ENCODE measurements at places on chromosomes 6 and 20.

- DNase-seq: no peak
These were observed 2.1 kb upstream of the TRERF1 start for GRCh38 chr6:42453654-42454427.

DNA sequence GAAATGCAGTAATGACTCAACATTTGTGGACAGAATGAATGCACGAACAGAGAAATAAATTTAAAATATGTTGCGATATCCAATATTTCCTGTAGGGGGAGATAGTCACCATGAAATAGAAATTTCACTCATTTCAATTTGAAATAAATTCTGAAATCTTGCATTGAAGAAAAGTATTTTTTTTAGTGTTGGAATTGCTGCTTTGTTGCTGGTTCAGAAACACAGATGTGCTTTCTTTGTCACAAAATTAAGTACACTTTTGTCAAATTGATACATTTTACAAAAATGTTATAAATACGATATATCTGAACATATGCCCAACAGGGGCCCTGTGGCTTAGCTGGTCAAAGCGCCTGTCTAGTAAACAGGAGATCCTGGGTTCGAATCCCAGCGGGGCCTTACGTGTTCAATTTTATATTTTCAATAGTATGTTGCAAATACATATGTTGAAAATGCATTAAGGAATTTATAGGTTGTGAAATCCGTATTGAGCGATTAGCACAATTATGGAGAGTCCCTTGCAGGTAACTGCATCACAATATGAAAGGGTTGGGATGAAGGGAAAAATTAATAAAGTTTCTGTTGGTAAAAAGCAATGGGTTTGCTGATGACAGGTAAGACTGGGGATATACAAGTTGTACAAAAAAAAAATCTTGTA, 85.4 kb upstream of the PRSS16 start:
- DNase-seq: peak; percentile 59

DNA sequence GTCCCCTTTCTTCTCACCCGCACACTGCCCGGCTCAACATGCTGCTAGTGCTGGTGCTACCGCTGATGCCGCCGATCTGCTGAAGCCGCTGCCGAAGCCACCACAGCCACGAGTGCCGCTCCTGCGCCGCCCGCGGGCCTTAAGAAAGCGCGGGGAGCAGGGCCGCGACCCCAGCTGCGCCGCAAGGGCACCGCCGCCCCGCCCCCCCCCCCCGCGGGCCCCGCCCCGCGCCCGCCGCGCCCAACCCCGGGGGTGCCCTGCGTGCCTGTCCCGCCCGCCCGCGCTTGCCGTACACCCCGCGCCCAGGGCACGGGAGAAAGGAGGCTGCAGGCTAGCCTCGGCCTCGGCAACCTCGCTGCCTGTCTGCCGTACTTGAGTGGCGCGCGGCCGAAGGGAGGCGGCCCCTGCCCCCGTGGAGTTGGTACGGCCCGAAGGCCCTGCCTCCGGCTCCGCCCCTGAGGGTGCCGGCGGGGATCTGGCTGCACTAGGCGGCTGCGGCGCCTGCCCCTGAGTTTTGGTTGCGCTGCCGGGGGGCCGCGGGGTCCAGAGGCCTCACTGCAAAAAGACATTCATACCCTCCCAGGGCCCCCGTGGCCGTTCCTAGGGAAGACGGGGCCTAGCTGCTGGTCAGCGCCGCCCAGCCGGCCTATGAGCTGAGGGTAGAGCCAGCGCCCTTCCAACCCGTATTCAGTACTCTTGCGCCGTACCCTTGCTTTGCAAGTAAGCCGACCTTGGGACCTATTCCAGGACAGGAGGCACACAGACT, at the start of gene SOD2:
SOD2 (minus strand) TSS at position 114 of the 766 bp plus-strand sequence; CDS start at position 40, 74 bp downstream.
- peak; percentile 69 for DNase-seq

DNA sequence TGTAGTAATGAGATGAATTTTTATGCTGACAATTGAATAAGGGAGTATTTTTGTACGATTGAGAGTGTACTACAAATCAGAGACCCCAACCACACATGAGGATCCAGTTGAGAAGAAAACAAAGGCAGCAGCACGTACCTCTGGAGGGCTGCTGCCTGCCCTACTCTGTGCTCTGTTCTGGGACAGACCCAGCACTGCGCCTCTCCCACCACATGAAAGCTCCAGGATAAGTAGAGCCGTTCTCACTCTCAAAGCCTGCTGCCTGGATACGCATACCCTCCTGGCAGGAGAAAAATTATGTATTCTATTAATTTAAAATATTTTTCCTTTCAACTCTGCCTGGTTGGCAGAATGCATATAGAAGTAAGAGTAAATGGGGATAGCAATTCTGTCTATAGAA, 11.5 kb upstream of the TRAF3IP2 start:
- no peak for DNase-seq

DNA sequence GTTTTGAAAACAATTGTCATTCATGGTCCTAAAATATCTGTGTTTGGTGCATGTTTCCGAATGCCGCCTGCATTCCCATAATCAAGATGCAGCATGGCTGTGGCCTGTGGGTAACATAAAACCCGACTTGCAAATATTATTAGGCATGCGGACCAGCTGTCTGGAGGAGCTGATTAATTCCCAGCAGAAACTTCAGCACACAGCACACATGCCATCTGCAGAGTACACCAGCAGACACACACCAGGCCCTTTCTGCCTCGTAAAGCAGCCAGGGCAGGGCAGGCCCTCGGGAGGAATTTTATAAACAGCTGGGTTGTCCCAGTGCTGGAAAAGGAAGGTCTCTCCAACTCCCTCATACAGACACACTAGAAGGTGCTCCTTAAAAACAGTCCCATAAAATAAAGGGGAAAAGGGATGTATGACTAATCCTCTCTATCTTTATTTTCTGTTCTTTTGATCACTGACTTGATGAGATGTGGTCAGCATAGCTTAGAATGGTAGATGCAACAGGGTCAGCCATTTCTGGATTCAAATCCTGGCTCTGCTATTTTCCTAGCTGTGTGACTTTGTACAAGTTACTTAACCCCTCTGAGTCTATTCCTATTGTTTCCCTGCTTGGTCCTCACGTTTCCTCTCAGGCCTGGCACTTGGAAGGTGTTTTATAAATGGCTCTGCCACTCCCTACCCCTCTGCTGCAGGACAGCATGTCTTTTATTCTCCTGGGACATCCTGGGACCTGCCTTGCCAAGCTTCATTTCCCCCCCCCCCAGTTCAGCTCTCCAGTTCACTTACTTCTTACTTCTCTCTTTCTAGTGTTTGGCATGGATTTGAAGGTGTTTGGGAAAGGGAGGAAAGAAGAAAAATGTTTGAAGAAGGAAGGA, 85.9 kb upstream of the TRAF3IP2 start:
- DNase-seq: no peak

DNA sequence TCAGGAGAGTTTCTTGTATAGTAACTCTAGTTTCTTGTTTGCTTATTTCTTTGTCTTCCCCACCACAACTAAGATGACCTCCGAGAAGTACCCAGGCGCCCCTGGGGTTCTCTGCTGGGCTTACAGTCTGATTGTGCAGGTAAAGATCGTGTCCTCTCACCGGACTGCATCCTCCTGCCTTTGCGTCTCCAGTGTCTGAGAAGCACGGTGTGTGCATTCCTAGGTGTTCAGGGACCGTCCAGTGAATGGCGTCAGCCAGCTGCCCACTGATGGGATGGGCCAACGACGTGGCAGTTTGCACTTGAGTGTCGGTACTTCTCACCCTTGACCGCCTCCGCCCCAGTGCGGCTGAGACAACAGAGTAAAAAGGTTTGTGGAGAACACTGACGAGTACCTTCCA, 56.0 kb upstream of the NFATC2 start:
- DNase-seq: no peak

GRCh38 chr6:152573762-152574161, 63.4 kb downstream of the SYNE1 start:
- no peak for DNase-seq

GRCh38 chr20:52787962-52788361, 184.2 kb upstream of the TSHZ2 start:
- DNase-seq: no peak

DNA sequence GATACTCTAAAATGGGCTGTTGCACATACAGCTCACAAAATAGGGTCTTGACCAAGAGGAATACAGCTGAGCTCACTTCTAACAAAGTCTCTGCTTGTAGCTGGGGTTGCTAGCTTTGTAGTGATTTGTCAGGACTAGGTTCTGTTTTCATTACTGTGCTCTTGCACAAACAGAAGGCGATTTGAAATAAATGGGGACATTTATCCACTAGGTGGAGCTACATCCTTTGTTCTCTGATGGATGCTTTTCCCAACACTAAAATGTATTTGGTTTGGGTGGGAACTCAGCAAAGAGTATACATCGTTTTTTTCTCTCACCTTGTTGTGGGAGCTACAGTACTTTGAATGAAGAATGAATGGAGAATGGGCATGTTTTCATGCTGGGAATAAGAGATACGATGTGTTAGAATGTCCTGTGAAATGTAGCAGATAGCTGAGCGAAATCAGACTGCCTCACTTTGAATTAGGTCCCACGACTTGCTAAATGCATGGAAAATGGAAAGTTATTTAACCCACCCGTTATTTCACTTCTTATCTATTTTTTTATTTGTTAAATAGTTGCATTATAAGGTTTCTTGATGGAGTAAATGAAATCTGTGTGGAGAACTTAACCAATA, 494.7 kb upstream of the MAP3K7 start:
- DNase-seq: peak; percentile 33

DNA sequence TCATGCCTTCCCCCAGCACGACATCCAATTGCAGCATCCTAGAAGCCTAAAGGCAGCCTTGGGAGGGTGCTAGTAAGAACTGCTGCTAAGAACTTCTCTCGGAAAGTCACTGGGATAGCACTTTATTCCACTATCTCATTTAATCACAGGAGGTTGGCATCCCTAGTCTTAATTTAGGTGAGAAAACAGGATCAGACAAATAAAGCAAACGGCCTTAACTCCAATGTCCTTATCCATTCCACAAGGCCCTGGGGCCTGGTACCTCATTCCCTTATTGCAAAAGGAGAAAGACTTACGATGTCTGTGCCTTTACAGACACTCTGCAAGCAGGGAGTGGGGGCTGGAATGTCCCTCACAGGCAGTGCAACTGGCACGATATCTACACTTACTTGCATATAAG, 60.7 kb downstream of the BFSP1 start:
- DNase-seq: no peak

DNA sequence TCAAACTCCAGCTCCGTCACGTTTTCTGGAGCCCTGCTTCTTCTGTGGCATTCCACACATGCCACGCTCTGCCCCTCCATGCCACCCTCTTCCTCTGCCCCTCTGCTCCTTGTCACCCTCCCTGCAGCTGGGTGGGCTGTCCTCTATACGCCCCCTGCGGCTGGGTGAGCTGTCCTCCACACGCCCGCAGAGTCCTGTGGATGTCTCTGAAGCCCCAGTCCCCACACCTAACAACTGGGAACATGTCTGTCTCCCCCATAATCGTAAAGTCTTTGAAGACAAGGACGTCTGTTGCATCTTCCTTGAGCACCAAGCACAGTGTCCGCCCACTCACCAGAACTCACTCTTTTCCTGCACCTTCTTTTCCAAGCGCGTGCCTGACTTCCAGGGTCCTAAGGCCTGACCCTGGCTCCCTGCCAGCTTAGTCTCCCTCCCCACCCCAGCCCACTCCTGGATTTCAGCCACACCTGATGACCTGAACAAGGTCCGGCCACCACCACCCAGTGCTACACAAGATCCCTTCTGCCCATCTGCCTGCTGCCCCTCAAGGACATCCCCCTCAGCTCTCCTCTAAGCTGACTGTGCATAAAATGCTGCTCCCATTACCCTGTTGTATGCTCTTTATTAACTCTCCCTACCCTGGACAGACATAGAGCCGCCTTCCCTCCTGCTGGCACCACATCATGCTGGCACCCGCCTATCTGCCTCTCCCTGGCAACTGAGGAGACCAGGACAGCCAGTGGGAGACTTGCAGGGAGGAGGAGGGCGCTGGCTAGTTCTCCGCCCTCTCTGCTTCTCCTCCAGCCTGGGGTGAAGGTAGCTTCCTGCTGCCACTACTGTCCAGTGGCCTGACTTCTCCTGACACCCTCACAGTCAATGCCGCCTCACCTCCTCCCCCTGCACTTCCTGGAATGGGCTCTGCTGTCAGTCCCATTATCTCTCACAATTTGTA, 10.7 kb upstream of the PRR18 start:
- DNase-seq: no peak

- no peak for DNase-seq
These were observed 150.2 kb upstream of the PLN start for GRCh38 chr6:118397671-118398465.

- no peak for DNase-seq
These were observed 20.3 kb downstream of the MUCL3 start for GRCh38 chr6:30960907-30961673.

GRCh38 chr20:53337390-53338101, 256.1 kb downstream of the ZNF217 start:
- no peak for DNase-seq

DNA sequence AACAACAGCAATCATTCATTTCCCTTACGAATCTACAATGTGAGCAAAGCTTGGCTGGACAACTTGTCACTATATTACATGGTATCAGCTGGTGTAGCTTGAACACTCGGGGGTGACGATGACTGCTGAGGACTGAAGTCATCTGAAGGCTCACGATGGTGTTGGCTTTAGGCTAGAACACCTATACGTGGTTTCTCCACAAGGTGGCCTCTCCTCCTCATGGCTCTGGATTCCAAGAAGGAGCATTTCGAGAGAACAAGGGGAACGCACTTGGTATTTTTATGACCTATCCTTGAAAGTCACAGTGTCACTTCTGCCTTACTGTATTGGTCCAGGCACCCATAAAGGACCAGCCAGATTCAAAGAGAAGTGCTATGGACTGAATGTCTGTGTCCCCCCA, 37.5 kb upstream of the ADGRF1 start:
- DNase-seq: no peak
